NCI-H187 treated with DMSO at 0.1 percent for 48 hours (cell line): ENCODE measurements at places on chromosomes 3 and 15.

GRCh38 chr3:78726545-78726944 lies 1041.3 kb downstream of the ROBO1 start:
- no peak for DNase-seq

GRCh38 chr3:77025471-77025870 lies 14.4 kb upstream of the ROBO2 start:
- DNase-seq: no peak

GRCh38 chr3:148319161-148319915 lies 378.4 kb upstream of the AGTR1 start:
- DNase-seq: no peak

GRCh38 chr3:47424434-47425382 lies 43.9 kb downstream of the PTPN23 start:
- no peak for DNase-seq

DNA sequence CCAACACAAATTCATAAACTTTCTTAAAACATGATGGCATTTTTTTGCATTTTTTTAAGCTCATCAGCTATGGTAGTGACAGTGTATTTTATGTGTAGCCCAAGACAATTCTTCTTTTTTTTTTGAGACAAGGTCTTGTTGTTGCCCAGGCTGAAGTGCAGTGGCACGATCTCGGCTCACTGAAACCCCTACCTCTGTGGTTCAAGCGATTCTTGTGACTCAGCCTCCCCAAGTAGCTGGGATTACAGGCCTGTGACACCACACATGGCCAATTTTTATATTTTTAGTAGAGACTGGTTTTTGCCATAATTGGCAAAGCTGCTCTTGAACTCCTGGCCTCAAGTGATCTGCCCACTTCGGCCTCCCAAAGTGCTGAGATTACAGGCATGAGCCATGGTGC lies 17.3 kb upstream of the USP50 start:
- DNase-seq: no peak

- DNase-seq: no peak
Measured at GRCh38 chr3:22846566-22846965, 356.6 kb upstream of the UBE2E2 start.
